ENCODE measurements at places on chromosomes 6 and 20. TPM values are rescaled to one million over a fixed set of nuclear protein-coding genes. Genes with fewer than 3 reads are reported as not detected.

DNA sequence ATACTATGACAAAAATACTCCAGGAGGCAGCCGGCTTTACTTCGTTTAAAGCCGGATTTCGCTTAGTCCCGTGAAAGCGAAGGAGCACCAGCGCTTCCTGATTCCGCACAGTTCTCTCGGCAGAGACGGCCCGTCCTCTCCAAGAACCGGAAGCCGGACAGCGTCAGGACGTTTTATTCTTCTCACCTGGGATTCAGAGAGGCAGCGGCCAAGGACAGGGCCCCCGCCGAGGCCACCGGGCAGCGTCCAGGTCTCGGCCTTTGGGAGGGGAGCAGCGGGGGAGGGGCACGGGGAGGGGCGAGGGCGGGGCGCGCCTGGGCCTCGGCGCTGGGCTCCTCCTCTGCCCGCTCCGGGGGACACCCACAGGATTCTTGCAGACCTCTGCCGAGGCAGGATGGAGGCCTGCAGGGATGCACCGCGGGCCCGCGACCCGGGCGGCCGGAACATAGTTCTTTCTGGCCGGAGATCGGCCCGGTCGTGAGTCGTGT, 2.8 kb upstream of the DIDO1 start:
- no peaks in the 10 kb centered on the region for H3K36me3 ChIP-seq
- DNase-seq = peak; percentile 86
- peak overlapping the region; percentile 43 for H3K27ac ChIP-seq
- peak overlapping the region; percentile 17 for H3K4me3 ChIP-seq
- no peaks in the 10 kb centered on the region for H3K4me1 ChIP-seq

- no peak overlapping the region for H3K27ac ChIP-seq
- no peaks in the 10 kb centered on the region for H3K36me3 ChIP-seq
- H3K4me1 ChIP-seq = no peaks in the 10 kb centered on the region
Observed at GRCh38 chr20:3658716-3659491, 4.3 kb downstream of the GFRA4 start.

DNA sequence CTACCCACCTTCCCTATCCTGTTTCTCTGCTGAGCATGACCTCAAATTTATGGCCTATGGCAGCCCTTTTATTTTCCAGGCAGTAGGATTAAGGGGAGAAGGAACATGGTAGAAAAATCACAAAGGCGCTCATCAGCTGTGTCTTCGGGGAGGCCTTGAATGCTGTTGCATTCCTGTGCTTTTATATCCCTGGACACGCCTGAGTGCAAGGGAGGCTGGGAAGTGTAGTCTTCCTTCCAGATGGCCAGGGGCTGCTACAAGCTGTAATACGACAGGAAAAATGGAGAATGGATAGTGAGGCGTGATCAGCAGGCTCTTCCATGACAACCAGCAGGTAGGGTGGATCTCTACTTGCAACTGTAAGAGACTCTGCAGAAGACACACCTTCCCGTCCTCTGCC, 210.9 kb upstream of the GGTLC1 start:
- H3K27me3 ChIP-seq = no peaks in the 10 kb centered on the region
- no peak overlapping the region for H3K4me3 ChIP-seq
- no peaks in the 10 kb centered on the region for H3K36me3 ChIP-seq
- DNase-seq = no peak
- no peak overlapping the region for H3K27ac ChIP-seq

DNA sequence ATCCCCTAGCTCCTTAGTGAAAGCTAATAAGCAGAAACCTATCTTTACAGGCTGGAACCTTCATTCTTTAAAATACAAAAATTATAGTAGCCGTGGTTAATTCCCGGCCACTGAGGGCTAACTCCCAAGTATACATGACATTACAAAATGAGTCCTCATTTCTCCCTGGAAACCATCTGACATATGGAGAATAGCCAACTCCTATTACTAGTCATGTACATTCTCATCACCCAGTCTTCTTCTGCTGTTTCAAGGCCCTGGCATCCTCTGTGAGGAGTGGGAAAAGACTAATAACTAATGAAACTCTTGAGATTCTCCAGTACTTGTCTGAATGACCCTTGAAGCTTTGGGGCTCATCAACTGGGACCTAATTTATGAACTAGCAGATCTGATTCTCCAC, 30.2 kb downstream of the CSNK2A1 start:
- no peak overlapping the region for H3K27ac ChIP-seq
- peaks cover 2% of the 10 kb centered on the region for H3K4me1 ChIP-seq
- no peaks in the 10 kb centered on the region for H3K27me3 ChIP-seq
- H3K36me3 ChIP-seq = no peaks in the 10 kb centered on the region
- no peak for DNase-seq

GRCh38 chr6:139468178-139468819, 93.9 kb upstream of the CITED2 start:
- H3K27ac ChIP-seq = no peak overlapping the region
- H3K4me3 ChIP-seq = no peak overlapping the region
- H3K27me3 ChIP-seq = no peaks in the 10 kb centered on the region
- DNase-seq = no peak
- peaks cover 2% of the 10 kb centered on the region for H3K4me1 ChIP-seq

DNA sequence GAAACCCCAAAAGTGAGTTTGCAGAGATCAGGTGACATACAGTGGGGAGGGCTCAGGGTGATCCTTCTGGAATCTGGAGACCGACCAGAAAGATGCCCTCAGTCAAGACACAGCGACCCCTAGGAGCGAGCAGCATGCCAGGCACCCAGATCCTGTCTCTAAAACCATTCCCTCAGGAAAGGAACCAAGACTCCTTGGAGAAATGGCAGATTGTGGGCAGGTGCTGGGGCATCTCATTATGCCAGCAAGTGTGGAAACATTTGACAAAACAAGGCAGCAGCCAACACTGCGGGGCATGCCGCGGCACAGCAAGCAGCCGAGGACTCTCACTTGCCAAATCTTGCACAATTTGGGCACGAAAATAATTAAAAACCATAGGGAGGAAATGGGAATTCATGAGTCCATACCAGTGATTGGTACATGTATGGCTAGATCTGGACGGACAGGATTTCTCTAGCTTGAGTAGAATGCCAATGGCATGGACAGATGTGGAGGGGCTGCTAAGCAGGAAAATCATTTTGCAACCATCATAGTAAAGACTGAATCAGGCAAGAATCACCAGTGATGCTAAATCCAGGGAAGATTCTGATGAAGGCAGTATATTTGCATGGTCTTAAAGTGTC, 76.9 kb downstream of the GINS1 start:
- H3K4me1 ChIP-seq = no peaks in the 10 kb centered on the region
- H3K27me3 ChIP-seq = no peaks in the 10 kb centered on the region
- H3K4me3 ChIP-seq = no peak overlapping the region

Gene SMLR1
- not detected for total RNA-seq

Gene TNFRSF6B
- total RNA-seq = 11.5 TPM

Measured in aorta (tissue), 5 donors.